Renal pelvis (tissue), 12 donors: ENCODE measurements at places on chromosomes 3 and 15. TPM values are rescaled to one million over a fixed set of nuclear protein-coding genes. Genes with fewer than 3 reads are reported as not detected.

DNA sequence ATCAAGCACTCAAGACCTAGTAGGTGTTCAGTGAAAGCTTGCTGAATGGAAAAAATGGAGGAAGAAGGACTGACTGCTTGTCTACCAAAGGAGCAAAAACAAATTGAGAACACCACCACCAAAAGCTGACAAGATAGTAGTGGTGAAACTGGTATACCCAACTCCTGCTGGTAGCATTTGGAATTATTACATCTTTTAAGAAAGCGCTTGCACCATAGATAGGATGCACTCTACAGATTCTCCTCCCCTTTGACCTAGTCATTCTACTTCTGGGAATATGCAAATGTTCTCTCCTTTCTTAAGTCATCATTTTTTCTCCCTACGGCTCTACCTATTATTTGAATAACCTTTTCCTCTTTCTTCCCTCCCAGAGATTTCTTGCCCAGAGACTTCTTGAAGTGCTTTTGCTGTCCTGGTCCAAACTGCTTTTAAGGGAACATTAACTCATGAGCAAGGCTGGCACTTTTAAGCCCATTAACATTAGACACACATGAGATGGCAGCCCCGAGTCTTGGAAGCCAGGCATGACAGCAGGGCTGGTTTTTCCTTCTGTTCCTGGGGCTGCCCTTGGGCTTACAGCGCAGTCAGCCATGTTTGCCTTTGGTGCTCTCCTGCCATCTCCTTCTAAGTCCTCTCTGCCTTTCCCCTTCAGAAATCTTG, 75.0 kb upstream of the TLE3 start:
- peak; percentile 14 for DNase-seq

DNA sequence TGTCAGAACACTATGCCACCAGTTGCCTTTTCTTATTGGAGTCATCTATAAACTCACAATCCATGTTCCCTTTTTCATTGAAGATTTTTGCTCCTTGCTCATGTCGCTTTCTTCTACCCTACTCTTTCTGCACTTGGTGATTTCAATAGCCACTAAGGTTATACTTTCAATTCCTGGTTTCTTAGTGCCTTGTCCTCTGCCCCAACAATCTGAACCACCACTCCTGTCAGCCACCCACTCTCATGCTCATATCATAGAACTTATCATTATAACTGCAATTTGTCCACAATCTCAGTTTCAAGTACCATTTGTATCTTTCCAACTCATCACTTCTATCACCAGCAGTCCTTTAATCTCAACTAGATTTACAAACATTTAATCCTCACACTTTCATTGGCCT, 10.0 kb upstream of the GRAMD1C start:
- no peak for DNase-seq

DNA sequence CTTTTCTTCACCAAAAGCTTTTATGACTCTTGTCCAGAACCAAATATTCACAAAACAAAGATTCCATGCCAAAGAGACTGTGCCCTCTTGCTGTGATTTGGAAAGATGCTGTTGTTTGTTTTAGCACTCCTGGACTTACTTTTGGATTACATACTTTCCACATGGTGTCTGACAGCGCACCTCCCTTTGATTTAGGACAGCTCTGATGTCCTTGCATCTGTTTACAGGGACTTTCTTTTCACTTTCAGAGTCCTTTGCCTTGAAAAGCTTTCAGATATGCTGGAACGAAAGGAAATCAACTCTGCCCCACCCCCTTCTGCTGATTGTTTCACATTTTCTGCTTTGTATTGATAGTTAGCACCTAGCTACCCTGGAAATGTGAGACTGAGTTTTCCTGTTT, 133.0 kb upstream of the NR2E3 start:
- no peak for DNase-seq

- no peak for DNase-seq
These were observed 110.6 kb upstream of the NANOGP8 start for GRCh38 chr15:35195649-35196048.

DNA sequence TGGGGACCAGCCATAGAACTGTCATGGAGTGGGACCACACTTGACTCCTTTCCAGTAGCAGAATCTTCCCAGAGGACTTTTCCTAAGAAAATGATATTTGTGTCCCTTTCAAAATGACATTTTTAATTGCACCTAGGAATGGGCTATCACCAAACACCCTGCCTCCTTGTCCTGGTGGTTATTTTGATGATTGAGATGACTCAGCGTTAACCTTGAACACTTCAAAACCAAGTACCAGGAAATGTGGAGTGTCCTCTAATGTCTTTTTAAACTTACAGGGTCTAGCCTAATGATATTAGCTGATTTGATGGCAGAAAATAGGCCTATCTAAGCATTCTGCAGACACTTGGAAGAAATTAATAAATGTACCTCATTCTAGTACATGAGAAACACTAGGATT, 90.7 kb downstream of the HHLA2 start:
- DNase-seq: no peak

- DNase-seq: no peak
These were observed 8.8 kb upstream of the MESP1 start for GRCh38 chr15:89759835-89760234.

DNA sequence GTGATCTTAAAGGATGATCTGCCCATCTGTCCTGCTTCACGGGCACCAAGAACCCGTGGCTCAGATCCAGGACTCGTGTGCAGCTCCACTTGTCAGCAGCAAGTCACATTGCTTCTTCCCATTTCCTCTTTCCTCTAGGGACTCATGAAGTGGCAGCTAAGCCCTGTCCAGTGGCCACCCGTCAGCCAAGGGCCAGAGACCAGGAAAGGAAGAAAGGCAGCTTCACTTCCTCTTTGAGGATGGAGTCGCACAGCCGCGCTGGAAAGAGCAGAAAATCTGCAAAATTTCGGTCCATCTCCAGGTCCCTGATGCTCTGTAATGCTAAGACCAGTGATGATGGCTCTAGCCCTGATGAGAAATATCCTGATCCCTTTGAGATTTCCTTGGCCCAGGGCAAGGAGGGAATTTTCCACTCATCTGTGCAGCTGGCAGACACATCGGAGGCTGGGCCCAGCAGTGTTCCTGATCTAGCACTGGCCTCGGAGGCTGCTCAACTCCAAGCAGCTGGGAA, 28.5 kb downstream of the IL16 start:
- no peak for DNase-seq

DNA sequence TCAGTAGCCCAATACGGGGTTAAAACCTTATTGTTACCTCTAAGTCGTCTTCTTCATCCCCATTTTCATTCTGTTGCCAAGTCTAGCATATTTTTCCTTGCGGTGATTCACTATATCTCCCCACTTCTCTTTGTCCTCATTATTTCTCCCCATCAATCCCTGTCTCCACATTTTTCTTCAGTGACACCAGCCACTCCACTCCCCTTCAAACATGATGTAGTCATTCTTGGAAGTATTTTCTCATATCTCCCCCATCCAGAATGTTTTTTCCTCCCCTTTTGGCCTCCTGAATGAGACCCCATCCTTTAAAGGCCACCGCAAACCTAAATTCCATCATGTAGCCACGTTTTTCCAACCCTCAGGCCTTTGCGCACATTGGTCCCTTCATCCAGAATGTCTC, 105.9 kb downstream of the TOP2B start:
- no peak for DNase-seq

DNA sequence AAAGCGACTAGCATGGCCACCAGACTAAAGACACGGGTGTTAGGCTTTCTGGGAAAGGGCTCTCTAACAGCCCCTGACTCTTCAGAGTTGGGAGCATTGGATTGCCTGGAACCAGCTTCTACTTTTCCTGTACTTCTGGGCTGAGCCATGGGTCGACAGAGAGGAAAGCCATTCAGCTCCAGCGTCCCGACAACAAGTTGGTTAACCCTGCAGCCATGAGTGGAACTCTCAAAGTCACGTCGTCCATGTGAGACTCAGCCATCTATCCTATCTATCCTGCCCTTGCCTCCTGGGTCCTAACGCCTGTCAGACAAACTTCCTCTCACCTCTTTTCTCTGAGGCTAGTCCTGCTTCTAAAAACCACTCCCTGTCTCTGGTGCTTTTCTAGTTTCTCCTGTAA, 32.6 kb upstream of the TBC1D5 start:
- no peak for DNase-seq

GRCh38 chr3:183360971-183361624, 67.3 kb downstream of the MCF2L2 start:
- DNase-seq: no peak

- DNase-seq: no peak
These were observed 760.8 kb upstream of the CFAP20DC start for GRCh38 chr3:59810606-59811005.

DNA sequence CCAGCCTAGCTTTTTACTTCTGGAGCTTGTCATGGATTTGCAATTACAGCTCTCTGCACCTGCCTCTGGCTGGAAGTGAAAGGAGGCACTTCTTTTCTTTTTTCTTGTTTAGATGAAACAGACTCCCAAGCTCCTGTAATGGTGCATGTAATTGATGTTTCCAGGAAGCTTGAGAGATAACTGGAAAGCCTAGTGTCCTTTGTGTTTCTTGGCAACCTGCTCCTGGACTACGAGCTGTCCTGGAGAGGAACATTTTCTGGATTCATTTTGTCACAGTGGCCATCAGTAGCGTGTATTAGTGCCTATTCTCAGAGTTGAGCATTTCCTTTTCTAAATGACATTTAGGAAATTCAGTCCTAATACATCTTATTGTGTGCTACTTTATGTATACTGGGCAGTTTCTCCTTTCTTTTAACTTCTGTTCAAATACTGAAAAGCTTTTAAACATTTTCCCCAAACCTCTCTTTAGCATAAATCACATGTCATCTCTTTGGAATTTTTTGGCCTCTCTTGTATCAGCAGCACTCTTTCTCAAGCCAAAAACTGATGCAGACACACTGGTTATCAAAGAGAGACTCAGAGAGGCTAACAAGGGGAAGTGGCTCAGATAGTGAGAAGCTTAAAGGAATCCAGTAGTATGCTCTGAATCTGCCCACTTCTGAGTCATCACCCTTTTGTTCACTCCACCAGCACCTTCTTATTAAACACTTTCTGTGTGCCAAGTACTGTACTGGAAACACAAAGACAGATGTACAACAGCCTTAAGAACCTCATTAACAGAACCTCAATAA, 62.6 kb upstream of the SLC2A2 start:
- DNase-seq: no peak

DNA sequence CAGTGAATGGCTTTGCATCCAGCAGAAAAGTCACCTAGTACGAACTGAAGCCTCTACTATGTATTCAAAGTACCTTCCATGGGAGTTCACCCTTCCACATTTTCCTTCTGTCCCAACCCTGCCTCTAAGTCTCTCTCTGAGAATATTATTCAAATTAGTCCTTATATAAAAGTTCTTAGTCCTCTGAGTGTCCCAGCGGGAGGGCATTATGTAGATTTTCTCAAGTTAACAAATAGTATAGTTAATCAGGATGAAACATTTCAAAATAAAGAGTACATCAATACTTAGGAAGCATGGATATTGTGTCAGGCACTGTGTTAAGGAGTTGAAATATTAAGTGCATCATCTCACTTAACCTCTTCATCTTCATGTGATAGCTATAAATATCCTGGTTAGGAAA, 223.3 kb downstream of the CPNE4 start:
- no peak for DNase-seq

DNA sequence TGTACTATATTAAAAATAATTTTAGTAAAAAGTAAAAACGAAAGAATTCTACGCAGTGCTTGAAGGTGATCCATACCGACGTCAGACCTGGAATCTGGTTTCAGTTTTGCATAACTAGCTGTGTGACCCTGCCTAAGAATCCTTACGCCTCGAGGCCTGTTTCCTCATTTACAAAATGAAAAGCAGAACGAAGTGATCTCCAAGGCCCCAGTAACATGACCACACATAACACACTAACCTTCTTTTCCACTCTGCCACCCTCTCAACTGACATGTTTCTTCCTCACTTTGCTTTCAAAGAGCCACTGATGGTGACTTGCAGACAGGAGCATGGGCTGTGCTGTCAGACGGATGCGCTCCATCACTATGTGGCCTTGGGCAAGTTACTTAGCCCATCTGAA, 4.8 kb downstream of the MESD start:
- DNase-seq: no peak

GRCh38 chr3:25460751-25461150, 32.7 kb downstream of the RARB start:
- no peak for DNase-seq

GRCh38 chr15:74265046-74265639, 29.0 kb downstream of the CCDC33 start:
- peak; percentile 67 for DNase-seq

GRCh38 chr3:30167541-30168011, 438.8 kb upstream of the TGFBR2 start:
- no peak for DNase-seq

GRCh38 chr3:29153811-29154210, 127.1 kb upstream of the RBMS3 start:
- DNase-seq: no peak

DNA sequence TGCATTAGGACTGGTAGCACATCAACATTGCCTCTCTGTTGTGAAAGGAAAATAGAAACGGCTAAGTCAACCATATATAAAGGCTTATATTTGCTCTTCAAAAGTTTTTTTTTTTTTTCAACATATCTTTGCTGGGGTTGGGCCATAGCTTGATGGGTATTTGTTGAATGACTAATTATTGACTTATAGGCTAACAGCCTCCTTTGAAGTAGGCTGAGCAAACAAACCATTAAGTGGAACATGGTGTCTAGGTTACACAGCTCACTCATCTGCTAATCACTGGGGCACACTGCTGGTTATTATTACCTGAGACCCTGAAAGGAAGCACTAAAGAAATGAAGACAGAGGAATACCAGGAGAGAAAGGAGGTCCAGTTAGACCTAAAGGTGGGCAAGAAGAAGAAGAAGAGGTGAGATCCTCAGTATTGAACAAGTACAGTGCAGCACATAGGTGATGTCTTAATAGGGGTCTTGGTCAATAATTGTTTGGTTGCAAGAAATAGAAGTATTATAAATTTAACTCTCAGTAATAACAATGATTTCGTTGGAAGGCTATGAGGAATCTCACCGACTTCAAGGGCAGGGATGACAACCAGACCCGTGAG, 139.4 kb downstream of the RPLP1 start:
- no peak for DNase-seq

DNA sequence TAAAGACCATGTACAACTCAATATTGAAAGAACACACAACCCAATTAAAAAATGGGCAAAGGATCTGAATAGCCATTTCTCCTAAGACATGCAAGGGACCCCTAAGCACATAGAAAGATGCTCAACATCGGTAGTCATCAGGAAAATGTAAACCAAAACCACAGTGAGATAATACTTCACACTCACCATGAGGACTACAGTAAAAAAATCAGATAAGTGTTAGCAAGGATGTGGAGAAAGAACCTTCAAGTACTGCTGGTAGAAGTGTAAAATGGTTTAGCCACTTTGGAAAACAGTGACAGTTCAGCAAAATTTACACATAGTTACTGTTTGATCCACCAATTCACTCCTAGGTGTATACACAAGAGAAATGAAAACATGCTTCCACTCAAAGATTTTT, 30.1 kb upstream of the XIRP1 start:
- DNase-seq: no peak

GRCh38 chr3:187208159-187208558, 10.9 kb downstream of the RTP1 start:
- no peak for DNase-seq

GRCh38 chr15:98282656-98283332, 322.3 kb downstream of the ARRDC4 start:
- no peak for DNase-seq

DNASE1L3 gene
- 2.7 TPM for polyA plus RNA-seq

DNAJC17 gene
- polyA plus RNA-seq: 38.7 TPM

RAD51 gene
- polyA plus RNA-seq: 14.4 TPM

SLC24A5 gene
- 1.1 TPM for polyA plus RNA-seq

ZNF660 gene
- 18.0 TPM for polyA plus RNA-seq

DNAH12 gene
- 0.94 TPM for polyA plus RNA-seq

MCF2L2 gene
- 1.5 TPM for polyA plus RNA-seq

KY gene
- 2.0 TPM for polyA plus RNA-seq

RPL22L1 gene
- 61.7 TPM for polyA plus RNA-seq
